ENCODE measurements at places on chromosomes 3 and 15. TPM values are rescaled to one million over a fixed set of nuclear protein-coding genes. Genes with fewer than 3 reads are reported as not detected.

DNA sequence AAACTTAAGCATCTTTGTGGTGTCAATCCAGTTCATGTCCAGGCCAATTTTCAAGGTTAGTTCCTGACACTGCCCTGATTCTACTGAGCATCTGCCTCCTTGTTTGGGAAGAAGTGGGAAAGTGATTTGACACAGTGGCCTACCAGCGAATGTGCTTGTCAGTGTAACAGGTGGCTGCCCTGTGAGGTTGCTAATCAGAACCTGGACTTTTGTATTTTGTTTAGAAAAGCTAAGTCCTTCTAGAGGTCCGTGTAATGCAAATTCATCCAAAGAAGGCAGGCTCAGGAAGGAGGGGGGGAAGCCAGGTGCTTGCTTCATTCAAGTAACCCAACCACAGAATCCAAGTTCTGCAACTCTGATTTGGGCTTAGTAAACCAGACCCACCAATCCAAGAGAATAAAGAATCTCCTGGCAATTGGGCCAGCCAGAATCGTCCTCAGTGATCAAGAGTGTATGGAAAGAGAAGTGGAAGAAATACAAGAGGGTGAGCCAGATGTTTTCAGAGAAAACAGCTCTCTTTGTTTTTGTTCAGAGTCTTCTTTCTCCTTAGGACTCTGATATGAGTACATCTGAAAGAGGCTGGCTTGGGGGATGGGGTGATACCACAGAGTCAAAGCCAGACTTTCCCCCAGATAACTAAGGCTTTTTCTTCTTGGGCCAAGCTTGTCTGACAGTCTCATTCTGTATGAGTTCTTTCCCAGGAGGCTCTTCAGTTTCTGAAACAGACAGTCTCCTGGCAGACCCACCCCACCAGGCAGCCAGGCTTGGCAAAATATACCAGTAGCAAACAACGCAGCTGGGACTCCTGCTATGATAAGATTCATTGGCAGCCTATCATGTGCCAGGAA lies 508.9 kb upstream of the TBL1XR1 start:
- DNase-seq = no peak

- DNase-seq = no peak
Observed at GRCh38 chr3:45234250-45234649, 8.2 kb upstream of the TMEM158 start.

DNA sequence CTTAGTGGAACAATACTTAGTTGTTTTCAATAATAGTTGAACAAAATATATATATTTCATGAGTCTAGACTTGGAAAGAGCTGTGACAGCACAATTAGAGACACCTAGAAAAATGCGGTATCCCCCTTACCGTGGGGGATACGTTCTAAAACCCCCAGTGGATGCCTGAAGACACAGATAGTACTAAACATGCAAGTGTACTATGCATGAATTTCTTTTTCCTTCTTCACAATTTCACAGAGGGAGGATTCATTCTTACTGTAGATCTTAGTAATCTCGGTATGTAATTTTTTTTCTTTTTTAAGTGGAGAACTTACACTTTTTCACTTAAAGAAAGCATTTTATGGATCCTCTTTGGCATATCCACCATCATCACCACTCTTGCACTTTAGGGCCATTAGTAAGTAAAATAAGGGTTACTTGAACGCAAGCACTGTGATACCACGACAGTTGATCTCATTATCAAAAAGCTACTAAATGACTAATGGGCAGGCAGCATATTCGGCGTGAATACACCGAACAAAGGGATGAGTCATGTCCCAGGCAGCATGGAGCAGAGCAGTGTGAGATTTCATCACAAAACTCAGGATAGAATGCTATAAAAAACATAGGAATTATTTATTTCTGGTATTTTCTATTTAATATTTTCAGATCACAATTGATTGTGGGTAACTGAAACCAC lies 72.3 kb upstream of the ZNF280D start:
- DNase-seq = no peak

DNA sequence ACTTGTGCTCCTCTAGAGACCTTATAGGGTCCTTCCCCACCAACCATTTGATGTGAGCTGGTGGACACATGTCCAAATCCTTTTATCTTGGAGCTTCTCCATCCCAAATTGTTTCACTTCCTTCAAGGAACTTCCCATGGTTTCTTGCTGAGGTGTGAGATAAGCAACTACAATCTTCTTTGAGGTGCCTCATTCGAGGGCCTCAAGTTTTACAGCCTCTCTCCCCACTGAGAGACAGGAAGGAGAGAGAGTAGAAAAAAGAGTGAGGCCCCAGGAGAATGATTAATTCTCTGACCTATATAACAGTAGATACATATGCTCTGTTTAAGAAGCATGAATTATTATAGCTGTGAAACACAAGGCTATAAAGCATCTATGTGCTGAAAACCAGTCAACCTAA lies 70.5 kb downstream of the SUMF1 start:
- no peak for DNase-seq

- no peak for DNase-seq
Observed at GRCh38 chr15:100190675-100191074, 151.1 kb downstream of the ADAMTS17 start.

Gene SEMA3G
- total RNA-seq = 0.24 TPM

Gene GPR176
- not detected for total RNA-seq

Gene SLC22A13
- 0.65 TPM for total RNA-seq
